ENCODE measurements at places on chromosomes 13 and 19.
A peak's percentile ranks its signal among the peaks of the same experiment; 100 is the strongest.

GRCh38 chr13:49443357-49443703 is 534 bp downstream of the CAB39L start:
- DNase-seq = peak; percentile 41

DNA sequence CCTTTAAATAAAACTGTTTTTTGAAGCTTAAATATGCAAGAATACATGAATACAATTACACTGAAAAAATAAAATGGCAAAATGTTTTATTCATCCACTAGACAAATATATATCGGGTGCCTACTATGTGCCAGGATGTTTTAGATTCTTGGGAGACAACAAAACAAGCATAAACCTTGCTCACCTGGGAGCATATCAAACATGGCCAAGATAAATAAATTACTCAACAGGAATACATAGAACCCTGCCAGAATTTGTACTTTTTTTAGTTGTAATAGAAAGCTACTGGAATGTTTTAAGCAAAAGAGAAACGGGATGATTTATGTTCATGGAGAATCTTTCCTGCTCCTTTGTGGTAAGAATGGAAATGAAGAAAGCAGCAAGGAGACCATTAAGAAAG is 2358.5 kb upstream of the PCDH20 start:
- DNase-seq = no peak

- no peak for DNase-seq
Measured at GRCh38 chr19:30536975-30537374, 164.8 kb downstream of the ZNF536 start.

- no peak for DNase-seq
Measured at GRCh38 chr19:40257096-40257517, 28.0 kb downstream of the AKT2 start.

GRCh38 chr13:45847554-45848224 is 3.9 kb downstream of the SIAH3 start:
- DNase-seq = peak; percentile 8

DNA sequence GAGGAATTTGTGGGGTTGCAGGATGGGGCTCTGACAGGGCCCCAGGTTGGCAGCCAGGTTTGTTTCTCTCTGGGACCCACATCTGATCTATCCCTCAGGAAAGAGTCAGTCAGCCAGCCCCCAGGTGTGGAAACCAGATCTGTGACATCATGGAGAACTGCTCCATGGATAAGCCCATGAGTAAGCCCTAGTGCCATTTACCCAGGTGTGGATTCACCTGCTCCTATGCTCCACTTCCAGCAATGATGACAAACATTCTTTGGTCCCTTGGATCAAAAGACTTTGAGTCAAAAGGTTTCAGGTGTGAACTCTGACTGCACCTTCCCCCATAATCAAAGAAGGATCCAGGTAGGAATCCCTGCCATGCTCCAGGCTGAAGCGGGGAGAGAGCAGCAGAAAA is 26.9 kb upstream of the IGFL4 start:
- no peak for DNase-seq

- no peak for DNase-seq
Measured at GRCh38 chr13:48000559-48001113, 437 bp downstream of the SUCLA2 start.

- DNase-seq = peak; percentile 63
Measured at GRCh38 chr19:46610851-46611770, 10.0 kb downstream of the CALM3 start.

- DNase-seq = no peak
Measured at GRCh38 chr13:109821103-109821502, 34.7 kb upstream of the IRS2 start.

GRCh38 chr13:23609874-23610576 is 39.8 kb downstream of the TNFRSF19 start:
- no peak for DNase-seq

GRCh38 chr13:23105051-23105450 is 75.7 kb upstream of the SGCG start:
- DNase-seq = no peak

DNA sequence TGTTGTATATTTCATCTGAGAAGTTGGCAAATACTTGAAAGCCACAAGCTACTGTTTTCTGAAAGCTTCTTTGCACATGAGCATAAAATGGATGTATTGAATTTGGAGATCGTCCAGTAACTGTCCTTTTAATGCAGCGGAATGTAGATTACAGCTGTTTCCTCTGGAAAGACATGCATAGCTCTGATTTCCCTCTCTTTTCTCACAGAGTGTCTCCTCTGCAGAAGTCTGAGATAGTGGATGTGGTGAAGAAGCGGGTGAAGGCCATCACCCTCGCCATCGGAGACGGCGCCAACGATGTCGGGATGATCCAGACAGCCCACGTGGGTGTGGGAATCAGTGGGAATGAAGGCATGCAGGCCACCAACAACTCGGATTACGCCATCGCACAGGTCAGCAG is 283.0 kb downstream of the SHISA2 start:
- DNase-seq = no peak

- no peak for DNase-seq
Measured at GRCh38 chr19:13839938-13840304, 37.0 kb upstream of the NANOS3 start.

- peak; percentile 51 for DNase-seq
Measured at GRCh38 chr19:7506385-7507328, 9.2 kb upstream of the ZNF358 start.

GRCh38 chr13:107266657-107267056 is 698.7 kb upstream of the ARGLU1 start:
- DNase-seq = no peak

- no peak for DNase-seq
Measured at GRCh38 chr13:97287047-97287383, 64.9 kb downstream of the MBNL2 start.

DNA sequence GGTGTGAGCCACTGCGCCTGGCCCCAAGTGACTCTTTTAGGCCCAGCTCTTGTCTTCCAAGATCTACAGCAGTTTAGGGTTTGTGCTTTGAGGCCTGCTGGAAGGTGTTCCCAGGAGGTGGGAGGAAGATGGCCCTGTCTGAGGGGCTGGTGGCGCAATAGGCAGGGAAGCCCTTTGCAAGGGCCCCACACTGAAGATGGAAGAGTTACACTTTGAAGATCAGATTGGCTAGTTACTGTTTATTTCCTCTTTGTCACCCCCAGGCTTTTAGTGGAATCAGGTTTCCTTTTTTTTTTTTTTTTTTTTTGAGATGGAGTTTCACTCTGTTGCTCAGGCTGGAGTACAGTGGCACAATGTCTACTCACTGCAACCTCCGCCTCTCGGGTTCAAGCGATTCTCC is 1.9 kb upstream of the RABAC1 start:
- DNase-seq = no peak

DNA sequence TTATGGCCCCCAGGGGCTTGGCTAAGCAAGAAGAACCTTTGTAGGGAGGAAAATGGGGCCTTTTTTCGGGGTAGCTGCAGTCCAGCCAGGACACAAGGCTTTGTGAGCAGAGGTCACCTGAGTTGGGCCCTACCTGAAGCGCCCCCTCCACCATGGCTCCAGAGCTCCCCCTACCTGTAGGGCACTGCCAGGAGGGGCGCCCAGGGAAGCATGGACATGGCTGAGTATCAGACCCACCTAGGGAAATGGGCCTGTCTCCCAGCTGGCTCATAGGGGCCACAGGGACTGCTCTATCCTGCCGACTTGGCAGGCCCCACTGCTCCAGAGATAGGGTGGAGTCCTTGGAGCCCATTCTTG is 9.0 kb upstream of the CEBPA start:
- DNase-seq = peak; percentile 39

DNA sequence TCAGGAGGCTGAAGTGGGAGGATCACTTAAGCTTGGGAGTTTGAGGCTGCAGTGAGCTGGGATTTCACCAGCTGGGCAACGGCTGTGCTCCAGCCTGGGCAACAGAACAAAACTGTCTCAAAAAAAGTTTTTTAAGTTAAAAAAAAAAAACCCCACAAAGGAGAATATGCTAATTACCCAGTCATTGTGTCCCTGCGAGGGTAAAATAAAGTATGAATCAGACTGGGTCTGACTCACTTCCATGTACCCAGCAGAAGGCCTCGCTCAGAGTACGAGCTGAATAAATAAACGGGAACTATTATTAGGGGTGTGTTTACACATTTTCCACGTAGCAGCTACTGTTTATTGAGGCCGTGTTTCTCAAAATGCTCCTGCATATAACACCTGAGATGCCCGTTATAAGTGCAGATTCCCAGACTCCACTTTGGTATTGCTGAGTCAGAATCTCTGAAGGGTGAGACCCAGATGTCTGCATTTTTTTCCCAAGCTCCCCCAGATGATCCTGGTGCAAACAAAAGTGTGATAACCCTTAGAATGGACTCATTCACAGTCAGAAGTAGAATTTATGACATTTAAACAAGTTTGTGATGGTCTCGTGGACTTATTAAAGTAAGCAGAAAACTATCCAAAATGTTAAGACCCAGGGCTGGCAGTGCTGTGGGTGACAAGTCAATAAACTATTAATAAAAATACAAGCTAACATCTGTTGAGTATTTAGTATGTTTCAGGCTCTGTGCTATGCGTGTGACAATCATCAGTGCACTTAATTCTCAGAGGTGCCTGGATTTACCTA is 28.2 kb downstream of the KCNC3 start:
- DNase-seq = peak; percentile 79

DNA sequence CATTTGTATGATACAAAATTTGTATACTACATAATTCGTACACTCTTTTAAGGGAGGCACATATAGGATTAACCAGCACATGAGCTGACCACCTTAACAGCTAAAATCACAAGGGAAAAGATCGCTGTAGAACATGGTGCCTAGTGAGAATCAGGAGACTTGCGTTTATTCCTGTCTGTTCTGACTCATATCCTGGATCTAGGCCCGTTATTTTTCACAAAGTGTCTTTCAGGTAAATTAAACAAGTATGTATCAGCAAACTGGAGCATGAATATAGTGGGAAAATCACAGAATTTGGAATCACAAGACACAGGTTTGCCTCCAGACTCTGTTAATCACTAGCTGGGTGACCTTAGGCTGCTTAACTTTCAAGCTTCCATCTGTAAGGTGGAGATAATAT is 47.5 kb upstream of the ESD start:
- DNase-seq = no peak

GRCh38 chr19:4023600-4024398 is 16.3 kb downstream of the PIAS4 start:
- DNase-seq = no peak

DNA sequence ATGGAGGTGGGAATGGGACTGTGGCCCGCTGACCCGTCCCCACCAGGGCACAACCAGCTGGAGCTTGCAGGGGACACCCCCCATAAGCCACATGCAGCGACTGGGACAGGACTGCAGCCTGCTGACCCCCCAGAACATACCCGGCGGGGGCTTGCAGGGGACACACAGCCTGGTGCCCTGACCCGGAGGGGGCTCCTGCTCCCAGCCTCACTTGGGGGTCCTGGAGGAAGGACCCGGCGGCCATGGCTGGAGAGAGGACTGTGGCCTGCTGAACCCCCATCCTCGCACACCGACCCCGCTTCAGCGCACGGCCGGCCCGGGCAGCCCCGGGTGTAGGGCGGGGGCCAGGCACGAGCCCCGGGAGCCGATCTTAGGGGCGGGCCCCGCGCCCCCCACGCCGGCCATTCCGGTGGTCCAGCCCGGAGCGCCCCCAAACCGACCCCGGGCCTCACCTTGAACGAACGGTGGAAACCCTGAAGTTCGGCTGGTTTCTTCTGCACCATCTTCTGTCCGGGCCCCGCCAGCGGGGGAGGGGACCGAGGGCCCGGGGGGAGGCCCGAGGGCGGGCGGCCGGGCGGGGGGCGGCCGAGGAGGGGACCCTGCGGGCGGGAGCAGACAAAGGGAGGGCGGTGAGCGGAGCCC is 574 bp downstream of the MKNK2 start:
- no peak for DNase-seq
